ENCODE measurements at places on chromosomes 13 and 19. TPM values are rescaled to one million over a fixed set of nuclear protein-coding genes. Genes with fewer than 3 reads are reported as not detected.

ARID3A gene
- total RNA-seq: 27.3 TPM

STOML3 gene
- not detected for total RNA-seq

C13orf42 gene
- not detected for total RNA-seq

PPM1N gene
- total RNA-seq: 1.4 TPM

TNFSF9 gene
- total RNA-seq: 5.8 TPM

GFY gene
- total RNA-seq: not detected

MEF2B gene
- 2.8 TPM for total RNA-seq

GAPDHS gene
- not detected for total RNA-seq

MIER2 gene
- total RNA-seq: 28.3 TPM

GAS6 gene
- total RNA-seq: 3.8 TPM

SIGLECL1 gene
- not detected for total RNA-seq

DNAAF3 gene
- total RNA-seq: not detected

DENND1C gene
- total RNA-seq: 110 TPM

TMEM221 gene
- not detected for total RNA-seq

ZNF333 gene
- total RNA-seq: 14.5 TPM

WDR62 gene
- 21.7 TPM for total RNA-seq

FAM83E gene
- total RNA-seq: 3.1 TPM

KCNN4 gene
- 87.8 TPM for total RNA-seq

ATCAY gene
- total RNA-seq: not detected

Data from T-helper 1 cell treated with Interleukin-12 subunit alpha and Interleukin-12 subunit beta and Interleukin-4 antibody, amounts not matched to agents 30 ng/mL and 1 ng/mL, for 36 hours (primary cell).